Psoas muscle (tissue), 8 donors: ENCODE measurements at places on chromosomes 7 and 10. TPM values are rescaled to one million over a fixed set of nuclear protein-coding genes. Genes with fewer than 3 reads are reported as not detected.

Gene PDE6C
- total RNA-seq, result not detected

Gene NPFFR1
- total RNA-seq, result not detected

Gene CAMK1D
- total RNA-seq, result 1.4 TPM

Gene WDR91
- 23.6 TPM for total RNA-seq

Gene IQUB
- total RNA-seq, result 0.47 TPM

Gene WEE2
- total RNA-seq, result not detected

GRCh38 chr10:61786728-61787127 is 114.8 kb upstream of the ARID5B start:
- no peak for DNase-seq

GRCh38 chr7:150388709-150389531 is 9.8 kb downstream of the ZNF775 start:
- peak; percentile 93 for DNase-seq

DNA sequence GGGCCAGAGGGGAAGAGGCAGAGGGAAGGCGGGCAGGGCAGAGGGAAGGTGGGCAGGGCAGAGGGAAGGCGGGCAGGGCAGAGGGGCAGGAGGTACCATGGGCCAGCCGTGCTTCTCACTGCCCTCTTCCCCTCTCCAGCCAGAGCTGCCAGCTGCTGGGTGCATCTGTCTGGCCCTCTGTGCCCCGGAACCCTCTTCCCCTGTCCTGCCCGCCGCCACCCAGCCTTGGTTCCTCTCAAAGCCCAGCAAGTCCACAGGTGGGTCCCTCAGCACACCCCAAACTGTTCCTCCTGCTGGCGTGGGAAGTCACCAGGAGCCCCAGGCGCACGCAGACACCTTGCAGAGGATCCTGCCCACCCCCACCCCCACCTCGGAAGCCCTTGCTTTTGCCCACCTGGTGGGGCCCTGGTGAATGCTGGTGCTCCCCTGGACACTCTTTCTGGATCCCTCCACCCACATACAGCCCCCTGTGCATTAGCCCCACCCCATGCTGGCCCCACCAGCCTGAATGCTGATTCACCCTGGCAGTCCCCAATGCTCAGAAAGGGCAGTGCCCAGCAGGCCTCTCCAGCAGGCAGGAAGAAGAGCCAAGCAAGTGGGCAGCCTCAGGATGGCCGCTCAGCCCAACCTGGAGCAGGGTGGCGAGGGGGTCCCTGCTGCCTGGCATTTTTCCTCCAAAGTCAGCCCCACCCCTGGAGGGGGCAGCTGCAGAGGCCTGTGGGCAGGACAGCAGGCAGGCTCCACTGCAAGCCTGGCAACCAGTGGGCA is 1.9 kb upstream of the PWWP2B start:
- no peak for DNase-seq

DNA sequence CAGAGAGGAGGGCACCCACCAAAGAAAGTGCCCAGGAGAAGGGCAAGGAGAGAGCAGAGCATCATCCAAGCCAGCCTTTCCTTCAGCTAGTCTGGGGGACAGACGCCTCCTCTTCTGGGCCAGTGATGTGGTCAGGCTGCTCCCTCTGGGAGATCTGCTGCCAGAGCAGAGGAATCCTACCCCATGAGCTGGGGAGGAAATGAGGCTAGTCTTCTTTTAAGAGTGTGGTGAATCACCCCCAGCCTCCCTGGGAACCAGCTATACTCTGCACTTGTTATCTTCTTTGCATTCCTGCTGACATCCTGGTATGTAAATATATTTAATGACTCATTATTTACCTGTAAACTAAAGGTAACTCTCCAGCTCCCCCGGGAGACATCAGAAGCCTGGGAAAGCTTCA is 41.6 kb upstream of the EPHB6 start:
- no peak for DNase-seq

DNA sequence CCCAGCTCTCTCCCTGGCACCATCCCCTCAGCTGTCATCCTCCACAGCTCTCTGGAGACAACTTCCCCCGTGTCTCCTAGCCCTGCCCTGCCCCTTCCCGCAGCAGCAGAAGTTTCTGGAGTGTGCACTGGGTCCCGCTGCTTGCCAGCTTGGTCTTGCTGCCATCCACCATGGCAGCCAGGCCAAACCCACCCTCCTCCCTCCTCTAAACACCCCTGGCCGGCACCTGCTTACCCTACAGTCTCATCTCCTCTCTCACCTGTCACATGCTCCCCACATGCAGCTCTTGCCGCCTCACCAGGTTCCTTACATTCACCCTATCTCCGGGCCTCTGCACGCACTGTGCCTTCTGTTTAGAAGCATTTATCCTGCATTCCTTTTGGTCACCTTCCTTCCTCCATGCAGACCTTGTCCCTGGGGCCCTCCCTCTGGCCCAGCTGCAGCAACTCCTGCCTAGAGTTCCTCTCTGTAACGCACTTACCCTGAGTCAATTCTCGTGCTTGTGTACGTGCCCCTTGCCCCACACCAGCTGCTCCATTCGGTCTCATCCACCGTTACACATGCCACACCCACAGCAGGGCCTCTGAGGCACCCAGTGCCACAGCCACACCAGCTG is 93.9 kb upstream of the RET start:
- peak; percentile 29 for DNase-seq

- no peak for DNase-seq
These were observed 89.3 kb downstream of the MRPL32 start for GRCh38 chr7:43021431-43021830.

- DNase-seq, result no peak
These were observed 358.2 kb downstream of the FGFR2 start for GRCh38 chr10:121240011-121240410.

DNA sequence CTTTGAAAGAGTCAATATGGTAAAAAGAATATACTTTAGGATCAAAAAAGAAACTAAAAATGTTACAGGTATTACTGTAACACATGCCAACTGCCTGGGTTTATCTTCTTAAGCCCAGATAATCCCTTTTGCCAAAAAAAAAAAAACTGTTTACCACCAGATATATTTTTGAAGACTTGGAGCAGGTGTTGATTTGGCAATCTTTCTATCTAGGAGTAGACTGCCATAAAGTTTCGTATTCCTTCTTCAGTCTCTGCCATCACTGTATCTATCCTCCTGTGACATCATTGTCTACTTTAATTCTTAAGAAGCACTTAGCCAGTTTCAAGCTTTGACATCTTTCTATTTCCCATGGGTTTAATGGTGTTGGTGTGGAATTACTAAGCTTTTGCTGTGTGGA is 161.0 kb downstream of the ST7 start:
- DNase-seq, result no peak

- DNase-seq, result peak; percentile 34
These were observed 273.2 kb downstream of the ELFN1 start for GRCh38 chr7:1943326-1943725.

DNA sequence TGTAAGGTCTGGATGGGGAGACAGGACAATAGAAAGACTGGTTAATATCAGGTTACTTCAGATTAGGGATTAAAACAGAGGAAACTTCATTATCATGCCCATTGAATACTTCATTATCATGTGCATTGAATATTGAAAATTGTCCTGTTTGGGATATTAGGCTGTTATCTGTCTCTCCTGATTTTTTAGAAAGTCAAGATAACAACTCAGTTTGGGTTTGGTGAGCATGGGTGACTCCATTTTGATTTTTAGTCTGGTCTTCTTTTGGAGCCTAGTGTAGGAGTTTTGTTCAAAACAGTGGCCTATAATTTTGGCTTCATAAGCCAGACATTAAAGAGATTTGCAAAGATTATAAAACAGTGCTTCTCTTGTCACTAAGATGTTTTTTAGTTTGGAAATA is 95.5 kb downstream of the ADK start:
- DNase-seq, result no peak

GRCh38 chr7:150341263-150342120 is at the start of gene RARRES2:
Gene RARRES2, minus strand, starts transcription at chr7:150341629. Its CDS starts 1,020 bp downstream, at chr7:150340609.
- DNase-seq, result peak; percentile 62

DNA sequence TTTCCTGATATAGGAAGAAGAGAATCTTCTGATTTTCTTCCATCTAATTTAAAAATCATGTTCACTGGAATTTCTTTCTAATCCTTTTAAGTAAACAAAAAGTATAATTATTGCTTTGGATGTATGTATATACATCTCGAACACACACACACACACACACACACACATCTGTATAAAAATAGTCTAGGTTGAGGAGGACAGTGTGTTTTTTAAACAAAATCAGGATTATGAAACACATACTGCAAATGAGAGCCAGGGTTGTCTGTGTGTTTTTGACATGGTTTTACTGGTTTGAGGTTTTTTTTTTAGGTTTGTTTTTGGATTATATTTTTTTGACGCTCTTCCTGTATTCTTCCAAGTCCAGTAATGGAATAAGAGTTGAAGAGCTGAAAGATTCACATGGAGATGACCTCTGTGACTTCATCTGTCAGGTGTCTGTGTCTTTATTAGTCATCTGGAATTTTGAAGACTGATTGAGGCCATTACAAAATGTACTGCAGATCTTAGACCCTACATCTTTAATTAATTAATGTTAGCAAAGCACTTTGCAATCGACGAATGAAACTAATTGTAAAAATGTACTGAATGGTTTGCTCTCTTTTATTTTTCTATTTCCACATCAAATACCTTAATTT is 237.1 kb downstream of the SUGCT start:
- DNase-seq, result no peak

DNA sequence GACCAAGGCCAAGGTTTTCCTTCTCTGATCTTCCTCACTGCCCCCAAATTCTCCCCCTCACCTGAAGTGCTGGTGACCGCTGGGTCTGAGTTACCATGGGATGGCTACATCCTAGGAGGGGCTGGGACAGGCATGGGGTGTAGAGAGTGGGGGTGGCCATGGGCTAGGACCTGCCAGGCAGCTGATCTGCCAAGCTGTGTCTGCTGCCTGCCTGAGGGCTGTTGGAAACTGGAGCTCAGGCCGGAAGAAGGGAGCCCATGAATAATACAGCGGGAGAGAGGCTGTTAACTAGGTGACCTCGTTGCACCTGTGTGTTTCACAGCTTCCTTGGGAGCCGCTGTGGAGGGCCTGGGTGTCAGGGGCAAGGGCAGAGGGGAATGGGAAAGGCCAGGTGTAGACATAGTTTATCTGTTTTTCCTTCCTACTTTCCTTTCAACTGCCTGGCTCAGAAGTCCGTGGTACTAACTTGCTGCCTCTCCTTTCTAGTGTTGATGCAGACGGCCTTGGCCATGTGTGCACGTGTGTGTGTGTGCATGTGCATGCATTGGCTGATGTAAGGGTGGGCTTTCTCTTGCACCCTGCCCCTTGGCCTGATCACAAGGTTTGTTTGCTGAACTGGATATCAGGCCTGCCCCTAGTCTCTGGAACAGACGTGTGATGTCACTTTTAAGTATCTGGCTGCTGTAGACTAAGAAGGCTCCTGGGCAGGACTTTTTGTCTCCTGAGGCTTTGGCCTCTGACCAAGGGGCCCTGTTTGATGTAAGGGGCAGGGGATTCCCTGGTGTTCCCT is 11.9 kb downstream of the CDH23 start:
- DNase-seq, result no peak

DNA sequence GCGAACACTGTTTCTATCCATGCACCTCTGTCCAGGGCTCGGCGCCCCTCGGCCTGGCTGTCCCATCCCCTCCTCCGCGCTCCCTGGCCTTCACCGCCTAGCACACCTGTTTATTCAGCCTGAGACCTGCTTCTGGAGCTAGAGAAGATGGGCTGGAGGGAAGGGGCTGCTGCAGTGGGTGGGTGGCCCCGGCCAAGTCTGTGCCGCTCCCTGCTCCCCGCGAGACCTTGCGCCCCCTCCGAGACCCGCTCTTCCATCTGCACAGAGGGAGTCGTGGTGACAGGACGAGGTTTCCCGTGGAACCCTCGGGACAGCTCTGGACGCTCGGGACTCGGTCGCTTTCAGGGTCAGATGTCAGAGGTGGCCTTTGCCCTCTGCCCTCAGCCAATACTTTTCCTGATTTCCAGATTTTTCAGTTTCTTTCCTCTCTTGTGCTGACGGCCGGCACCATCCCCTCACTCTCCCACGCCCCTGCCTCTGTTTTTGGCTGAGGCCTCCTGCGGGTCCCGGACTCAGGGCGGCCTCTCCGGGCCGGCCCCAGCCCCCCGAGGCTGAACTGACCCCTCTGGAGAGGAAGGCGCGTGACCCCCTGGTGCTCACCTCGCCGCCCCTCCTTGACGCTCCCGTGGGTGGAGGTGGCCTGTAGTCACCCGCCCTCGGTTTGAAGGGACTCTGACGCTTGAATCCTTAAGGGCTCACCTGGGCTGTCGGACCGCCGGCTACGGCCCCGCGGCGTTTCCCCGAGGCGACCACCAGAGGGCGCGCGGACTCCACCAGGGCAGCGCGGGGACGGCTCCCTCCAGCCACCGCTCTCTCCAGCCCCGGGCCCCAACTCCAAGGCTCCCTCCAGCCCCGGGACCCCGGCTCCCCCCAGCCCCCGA is 15.6 kb downstream of the SHH start:
- DNase-seq, result peak; percentile 60

- DNase-seq, result peak; percentile 75
These were observed 169.5 kb upstream of the SVIL start for GRCh38 chr10:29804025-29804852.

- DNase-seq, result no peak
These were observed 211.4 kb downstream of the SEC23IP start for GRCh38 chr10:120103738-120104560.

GRCh38 chr7:50707236-50708006 is 75.3 kb downstream of the GRB10 start:
- DNase-seq, result no peak

DNA sequence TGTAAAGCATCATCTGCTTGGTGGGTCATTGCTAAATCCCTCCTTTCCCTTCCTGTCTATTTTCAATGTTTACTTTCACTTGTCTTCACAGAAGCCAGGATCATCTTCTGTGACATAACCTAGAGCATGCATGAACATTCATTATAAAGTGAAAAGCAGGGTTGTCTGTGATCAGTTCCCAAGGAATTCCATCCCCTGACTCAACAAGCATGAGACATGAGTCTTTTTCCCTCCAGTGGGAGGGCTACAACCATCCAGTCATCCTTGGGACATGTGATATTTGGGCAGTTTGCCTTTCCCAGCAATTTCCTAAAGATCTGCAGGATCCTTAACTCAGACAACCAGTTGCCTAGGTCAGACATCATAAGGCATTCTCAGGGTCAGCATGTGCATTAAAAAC is 166.3 kb upstream of the TMEM196 start:
- DNase-seq, result no peak

DNA sequence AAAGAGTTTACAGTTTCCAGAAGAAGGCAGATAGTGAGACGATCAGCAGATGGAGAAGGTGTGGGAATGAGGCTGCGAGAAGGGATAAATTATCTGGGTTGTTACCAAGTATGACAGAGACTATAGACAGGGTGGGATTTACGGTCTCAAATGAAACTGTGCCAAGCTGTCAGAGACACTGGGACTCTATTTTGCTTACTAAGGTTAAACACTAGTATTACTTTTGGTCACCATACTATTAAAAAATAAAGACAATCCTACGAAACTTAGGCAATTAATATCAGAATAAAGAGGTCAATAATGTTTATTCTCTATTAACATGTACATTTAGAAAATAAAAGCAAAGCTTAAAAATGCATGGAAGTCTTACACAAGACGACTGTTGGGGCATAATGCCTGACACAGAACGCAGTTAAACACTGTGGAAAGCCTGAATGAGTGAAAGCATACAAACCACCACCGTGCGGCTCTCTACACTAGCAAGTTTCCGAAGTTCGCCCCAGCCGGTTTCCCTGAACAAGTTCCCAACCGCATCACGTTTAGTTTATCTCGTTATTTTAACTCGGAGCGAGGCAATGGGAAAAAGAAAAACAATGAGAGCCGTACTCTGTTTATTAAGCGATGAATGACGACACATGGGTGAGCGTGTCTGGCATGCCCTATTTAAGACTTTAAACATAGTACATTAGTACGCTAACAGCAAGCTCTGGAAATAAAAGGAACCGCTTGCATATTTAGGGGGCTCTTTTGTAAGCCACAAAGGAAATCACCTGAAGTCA is 909 bp upstream of the CC2D2B start:
- peak; percentile 22 for DNase-seq

- DNase-seq, result no peak
These were observed 123.6 kb downstream of the BTAF1 start for GRCh38 chr10:92047215-92047614.

GRCh38 chr10:123689880-123690279 is 23.7 kb downstream of the GPR26 start:
- no peak for DNase-seq
